ENCODE measurements at places on chromosomes 3 and 15.

DNA sequence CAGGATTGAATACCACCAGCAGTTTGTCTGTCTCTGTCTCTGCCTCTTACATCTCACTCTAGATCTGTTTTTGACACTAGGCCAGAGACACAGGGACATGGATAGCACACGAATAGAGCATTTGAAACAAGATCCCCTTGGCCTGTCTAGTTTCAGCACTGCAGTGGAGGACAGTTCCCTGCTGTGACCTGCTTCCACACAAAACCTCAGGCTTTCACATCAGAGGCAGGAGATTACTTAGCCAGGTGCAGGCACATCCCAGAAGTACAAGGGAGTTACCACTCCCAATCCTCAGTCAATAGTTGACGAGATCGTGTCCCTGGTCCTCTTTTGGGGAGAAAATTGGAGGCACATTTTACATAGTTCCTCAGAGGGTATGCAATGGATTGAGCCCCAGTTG lies 34.0 kb upstream of the CCK start:
- DNase-seq, result no peak

GRCh38 chr3:149473357-149474249 lies 894 bp upstream of the TM4SF4 start:
- no peak for DNase-seq

DNA sequence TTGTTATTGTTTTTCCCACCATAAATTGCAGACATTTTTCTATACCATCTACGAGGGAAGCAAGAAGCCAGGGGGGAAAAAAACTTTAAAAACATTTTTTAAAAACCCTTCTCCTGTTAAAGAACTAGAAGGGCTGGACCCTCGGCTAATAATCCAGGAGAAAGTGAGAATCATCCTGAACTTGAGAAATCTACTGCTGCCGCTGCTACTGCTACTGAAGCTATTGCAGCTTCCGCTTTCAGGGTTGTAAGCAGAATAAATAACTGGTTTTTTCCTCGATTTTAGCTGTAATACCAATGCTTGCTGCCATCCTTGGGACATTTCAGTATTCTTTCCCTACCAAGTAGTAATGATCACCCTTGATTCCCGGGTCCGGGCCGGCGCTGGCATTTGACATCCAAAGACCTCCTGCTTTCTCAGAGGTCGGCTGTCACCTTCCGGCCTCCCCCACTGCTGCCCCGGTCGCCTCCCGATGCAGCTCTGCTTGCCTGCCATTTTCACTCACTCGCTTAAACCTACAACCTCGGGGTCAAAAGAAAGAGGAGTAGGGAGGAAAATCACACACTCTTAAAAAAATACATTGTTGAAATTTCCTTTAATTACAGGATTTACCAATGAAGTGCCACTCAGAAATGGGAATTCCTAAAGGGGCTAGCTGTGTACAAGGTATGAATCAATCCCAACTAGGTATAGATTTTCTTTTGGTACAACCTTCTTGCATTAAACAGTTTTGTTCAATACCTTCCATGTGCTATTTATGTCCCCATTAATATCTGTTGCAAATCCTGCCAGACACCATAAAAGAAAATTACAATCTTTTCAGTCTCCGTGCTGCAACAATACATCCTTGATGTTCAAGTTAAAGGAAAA lies 674 bp upstream of the MECOM start:
- DNase-seq, result no peak

DNA sequence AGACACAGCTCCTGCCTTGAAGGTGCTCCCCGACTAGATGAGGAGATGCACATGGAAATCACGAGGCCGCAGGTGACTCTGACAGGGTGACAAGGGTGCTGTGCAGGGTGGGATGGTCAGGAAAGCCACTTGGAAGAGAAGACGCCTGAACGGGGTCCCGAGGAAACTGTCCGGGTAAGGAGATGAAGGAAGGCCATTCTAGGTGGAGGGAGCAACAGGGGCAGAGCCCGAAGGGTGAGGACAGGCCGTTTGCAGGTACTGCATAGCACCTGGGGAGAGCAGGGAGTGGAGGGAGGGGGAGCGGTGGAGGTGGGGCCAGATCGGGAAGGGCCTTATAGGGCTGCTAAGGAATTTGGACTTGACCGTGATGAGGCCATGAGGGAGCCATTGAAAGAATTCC lies 105.6 kb upstream of the DLG1 start:
- DNase-seq, result no peak

DNA sequence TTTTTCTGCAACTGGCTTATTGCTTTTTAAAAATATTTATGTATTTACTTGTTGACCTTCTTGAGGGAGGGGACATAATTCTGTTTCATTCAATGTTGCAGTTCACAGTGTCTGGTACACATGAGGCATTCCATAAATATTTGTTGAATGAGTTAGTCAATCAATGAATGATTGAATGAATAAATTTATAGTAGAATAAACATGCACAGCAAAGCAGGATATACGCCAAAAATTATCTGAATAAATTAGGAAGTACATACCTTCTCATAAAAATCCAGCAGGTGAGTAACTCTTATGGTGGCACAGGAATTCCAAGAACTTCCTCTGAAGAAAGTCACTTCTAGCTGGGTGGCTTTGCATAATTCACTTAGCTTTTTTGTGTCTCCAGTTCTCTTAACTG lies 469.4 kb upstream of the ATP11B start:
- DNase-seq, result no peak

Measured in GM12891 (cell line).